Effector CD4-positive, alpha-beta T cell (primary cell): ENCODE measurements at places on chromosomes 6 and 20.

GRCh38 chr20:46928580-46929132 lies 34.0 kb downstream of the EYA2 start:
- DNase-seq, result no peak

DNA sequence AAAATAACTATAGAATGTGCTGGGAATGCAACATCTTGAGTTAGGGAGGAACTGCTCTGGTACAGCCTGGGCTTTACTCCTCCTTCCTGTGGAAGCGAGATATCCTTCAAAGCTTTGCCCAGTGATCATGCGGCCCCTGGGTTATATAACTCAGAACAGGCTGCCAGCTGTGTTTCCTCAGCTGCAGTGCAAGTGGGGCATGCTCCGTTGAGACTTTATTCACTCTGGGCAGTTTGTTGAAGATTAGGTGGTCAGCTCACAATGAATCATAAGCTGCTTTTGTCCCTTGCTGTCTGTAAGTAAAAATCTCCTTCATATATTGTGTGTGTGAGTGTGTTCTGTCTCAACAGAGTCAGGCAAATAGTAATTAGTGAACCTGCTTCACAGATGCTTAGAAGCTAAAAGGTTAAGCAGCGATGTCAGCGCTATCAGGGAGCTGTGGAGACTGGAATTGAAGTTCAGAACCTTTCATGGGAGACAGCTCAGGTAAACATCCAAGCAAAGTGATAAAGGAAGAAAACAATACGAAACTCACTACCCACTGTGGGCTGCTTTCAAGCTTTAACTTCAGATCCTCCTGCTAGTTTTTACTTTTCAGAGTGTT lies 688.4 kb downstream of the HTR1B start:
- DNase-seq, result no peak

- no peak for DNase-seq
Observed at GRCh38 chr6:44316481-44316880, 3.3 kb upstream of the AARS2 start.

DNA sequence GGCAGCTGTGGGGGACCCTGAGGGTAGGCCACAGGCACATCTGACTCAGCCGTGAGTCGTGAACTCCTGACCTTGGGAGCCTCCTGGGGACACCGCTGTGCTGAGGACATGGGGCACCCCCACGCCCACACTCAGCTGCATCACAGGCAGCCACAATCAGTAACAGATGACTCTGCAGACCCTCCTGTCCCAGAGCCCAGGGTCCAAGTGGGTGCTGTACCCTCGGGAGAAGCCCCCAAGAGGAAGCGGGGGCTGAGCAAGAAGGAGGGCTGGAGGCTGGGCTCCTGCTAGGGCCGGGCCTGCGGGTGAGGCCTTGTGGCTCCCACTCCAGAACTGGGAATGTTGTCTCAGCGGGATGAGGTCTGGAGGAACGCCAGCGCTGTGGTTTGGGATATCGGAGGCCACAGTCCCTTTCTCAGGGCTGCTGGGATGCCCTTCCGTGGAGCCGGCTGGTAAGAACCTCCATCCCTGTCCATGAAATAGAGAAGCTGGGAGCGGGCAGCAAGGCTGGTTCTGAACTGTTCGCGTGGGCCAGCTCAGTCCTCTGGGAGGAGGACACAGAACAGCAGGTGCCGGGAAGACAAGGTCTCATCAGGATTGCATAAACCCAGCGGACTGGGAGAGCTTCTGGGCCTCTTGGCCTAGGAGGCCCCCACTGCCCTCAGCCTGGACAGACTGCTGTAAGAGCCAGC lies 3.1 kb upstream of the LAMA5 start:
- DNase-seq, result no peak

- peak; percentile 85 for DNase-seq
Observed at GRCh38 chr6:3157131-3157933, at the start of gene TUBB2A. Gene TUBB2A, minus strand, starts transcription at chr6:3157544. Its CDS starts 81 bp downstream, at chr6:3157463.
